Fibroblast of villous mesenchyme (primary cell): ENCODE measurements at places on chromosomes 13 and 19. TPM values are rescaled to one million over a fixed set of nuclear protein-coding genes. Genes with fewer than 3 reads are reported as not detected.
A peak's percentile ranks its signal among the peaks of the same experiment; 100 is the strongest.

DNA sequence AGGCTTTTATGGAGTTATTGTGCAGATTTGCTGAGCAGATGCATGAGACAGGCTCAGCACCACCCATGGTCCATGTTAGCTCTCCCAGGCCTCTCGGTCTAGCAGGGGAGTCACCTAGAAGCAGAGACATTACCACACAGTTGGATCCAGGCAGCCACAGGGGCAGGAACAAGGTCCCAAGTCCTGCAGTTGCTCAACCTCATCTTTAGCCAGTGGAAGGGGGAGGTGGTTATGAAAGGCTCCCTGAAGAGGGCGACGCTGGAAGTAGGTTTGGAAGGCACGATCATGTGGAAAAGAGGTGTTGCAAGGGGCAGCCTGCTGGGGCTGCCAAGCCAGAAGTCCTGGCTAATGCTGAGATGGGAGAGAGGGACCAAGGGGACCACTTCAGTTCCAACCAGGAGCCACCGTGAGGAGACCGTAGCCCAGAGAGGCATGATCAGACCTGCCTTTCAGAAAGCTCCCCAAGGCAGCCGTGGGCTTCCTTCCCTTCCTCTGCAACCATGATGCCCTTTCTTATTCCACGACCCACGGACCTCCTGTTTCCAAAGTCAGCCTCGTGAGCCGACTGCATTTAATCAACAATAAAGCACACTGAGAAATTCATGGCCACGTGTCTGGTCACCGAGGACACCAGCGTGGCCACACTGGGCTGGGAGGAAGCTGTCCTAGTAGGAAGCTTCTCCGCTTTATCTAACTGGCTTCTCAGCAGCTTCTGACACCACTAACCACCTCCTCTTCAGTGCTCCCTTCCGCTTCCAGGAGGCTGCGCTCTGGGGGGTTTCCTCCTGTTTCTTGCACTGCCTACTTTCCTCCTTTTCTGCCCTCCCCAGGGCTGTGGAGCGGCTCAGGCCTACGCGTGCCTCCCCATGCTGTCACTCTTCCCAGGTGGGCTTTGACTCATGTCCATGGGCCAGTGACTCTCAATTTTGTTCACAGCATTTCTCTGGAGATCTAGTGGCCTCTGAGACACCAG is 2.6 kb downstream of the AP1M1 start:
- peak; percentile 81 for DNase-seq

DNA sequence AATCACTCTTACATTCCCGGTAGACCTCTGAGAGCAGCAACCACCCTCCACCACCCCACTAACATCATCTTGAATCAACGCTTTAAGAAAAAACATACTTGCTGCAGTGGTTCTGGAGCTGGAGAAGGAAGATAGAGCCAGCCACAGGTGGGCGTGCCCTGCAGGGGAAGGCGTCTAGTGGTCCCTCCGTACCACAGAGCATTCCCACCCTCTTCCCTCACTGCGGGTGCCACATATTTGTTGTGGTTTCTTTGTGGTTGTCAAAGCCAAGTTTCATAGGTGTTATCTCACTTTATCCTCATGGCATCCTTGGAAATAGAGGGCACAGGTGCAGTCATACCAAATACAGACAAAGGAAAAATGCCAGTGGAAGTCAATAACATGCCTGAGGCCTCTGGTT is 22.2 kb downstream of the COL4A2 start:
- no peak for DNase-seq

The ATP7B gene
- 1.6 and 5.6 TPM in 2 replicates for total RNA-seq

GRCh38 chr13:60838581-60838980 is 441.6 kb downstream of the TDRD3 start:
- no peak for DNase-seq

DNA sequence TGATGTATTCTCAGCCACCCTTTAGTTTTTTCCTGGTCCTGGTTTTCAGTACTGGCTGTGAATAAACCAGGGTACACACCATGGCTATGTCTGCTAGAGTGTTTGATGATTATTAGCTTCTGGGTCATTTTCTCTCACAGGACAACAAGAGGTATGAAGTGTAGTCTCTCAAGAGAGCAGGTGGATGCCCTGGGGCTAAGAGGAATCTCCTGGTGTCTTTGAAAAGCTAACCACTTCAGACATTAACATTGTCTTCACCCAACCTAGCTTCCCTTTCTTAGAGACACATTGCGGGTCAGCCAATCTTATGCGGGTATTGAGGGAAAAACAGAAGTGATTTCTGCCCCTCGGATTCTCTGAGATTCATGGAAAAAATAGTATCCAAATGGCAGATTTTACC is 1.6 kb downstream of the ZNF730 start:
- peak; percentile 0 for DNase-seq

DNA sequence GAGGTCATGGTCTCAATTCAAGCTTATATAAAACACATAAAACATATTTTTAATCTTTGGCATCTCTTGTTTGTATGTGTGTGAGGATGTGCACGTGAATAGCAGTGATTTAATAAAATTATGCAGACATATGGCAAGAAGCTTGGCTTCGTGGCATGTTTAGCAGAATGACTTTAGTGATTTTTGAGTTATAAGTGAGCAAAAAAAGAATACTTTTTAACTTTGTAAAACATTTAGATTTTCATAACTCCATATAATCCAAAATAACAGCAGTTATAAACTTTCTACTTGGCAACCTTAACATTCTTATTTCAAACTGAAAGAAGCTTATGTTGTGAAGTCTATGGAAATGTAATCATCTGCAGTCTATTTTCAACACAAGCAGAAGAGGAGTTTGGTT is 120.6 kb downstream of the SLITRK1 start:
- no peak for DNase-seq

The HPN gene
- total RNA-seq, result not detected in 2 replicates

The PCDH20 gene
- total RNA-seq, result under 0.01 and 0.43 TPM in 2 replicates

The PLEKHF1 gene
- 9.9 and 22.5 TPM in 2 replicates for total RNA-seq

GRCh38 chr13:99648927-99649326 is 147.7 kb downstream of the TM9SF2 start:
- no peak for DNase-seq

The BRSK1 gene
- 5.6 and 6.1 TPM in 2 replicates for total RNA-seq

The CRLF1 gene
- total RNA-seq, result not detected in 2 replicates

The CCNA1 gene
- total RNA-seq, result under 0.01 and 0.43 TPM in 2 replicates

The CCDC122 gene
- total RNA-seq, result 4.2 and 16.0 TPM in 2 replicates

DNA sequence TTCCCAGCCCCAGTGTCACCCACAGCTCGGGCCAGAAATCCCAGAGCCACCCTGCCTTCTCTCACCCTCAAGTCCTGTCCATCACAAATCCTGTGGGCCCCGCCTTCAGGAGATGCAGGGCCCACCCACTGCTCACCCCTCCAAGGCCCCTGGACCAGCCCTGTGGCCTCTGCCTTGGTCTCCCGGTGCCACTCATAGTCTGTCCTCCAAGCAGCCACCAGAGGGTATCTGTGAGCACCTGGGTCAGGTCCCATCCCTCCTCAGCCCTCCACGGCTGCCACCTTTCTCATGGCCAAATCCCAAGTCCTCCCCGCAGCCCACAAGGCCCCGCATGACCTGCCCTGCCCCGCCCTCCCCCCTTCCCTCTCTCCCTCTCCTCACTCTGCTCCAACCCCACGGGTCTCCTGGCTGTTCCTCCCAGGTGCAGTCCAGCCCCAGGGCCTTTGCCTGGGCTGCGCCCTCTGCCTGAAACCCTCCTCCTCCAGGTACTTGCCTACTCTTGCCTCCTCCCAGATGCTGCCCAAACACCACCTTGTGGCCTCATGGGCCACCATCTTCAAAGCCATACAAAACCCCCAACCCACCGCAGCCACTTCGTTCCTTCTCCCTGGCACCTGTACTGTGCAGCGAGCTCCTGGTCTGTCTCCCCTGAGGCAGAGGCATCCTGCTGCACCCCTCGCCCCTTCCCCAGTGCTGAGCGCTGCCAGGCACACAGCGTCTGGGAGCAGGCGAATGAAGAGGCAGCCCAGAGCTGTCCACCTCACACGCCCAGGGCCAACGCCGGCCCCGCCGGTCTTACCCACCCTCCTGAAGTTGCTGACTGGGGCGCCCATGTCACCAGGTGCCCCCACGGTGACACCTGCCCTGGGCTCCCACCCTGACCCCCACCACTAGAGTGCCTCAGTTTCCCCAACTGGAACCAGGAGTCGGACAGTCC is 13.2 kb upstream of the UQCR11 start:
- peak; percentile 5 for DNase-seq

The LENG9 gene
- total RNA-seq, result 5.2 and 7.1 TPM in 2 replicates

DNA sequence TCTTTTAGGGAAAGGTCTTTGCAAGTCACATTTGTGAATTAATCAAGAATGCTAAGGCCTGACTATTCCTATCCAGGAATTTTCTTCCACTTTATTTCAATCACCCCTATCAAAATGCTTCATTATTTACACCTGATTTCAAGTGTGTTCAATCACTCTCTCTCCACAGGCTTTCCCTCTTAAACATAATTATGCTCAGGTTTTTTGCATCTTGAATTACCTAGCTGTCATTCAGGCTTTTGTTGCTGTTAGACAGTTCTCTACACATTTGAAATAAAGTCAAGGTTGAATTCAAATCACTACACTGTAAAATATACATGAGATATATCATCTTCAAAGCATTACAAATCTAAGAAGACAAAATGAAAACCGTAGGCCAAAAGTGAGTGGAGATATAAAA is 941.3 kb upstream of the SLITRK1 start:
- DNase-seq, result no peak

The TEKTIP1 gene
- total RNA-seq, result not detected in 2 replicates

The KLF1 gene
- total RNA-seq, result not detected in 2 replicates

The RASGRP4 gene
- not detected in 2 replicates for total RNA-seq

GRCh38 chr19:21587117-21587461 is 81.7 kb downstream of the ZNF429 start:
- no peak for DNase-seq

The RNF113B gene
- not detected in 2 replicates for total RNA-seq

DNA sequence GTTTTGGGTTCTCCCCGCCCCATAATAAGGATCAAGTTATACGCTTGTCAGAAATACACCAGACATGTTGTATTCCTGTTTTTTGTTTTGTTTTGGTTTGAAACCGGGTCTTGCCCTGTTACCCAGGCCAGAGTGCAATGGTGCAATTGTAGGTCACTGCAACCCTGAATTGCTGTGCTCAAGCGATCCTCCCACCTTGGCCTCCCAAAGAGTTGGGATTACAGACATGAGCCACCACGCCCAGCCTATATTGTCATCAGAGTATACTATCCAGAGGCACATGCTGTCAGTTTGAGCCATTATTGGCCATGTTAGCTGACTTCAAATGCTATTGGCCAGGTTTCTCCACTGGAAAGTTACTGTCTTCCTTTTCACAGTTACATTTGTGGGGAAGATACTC is 9.8 kb downstream of the SAFB start:
- peak; percentile 51 for DNase-seq

DNA sequence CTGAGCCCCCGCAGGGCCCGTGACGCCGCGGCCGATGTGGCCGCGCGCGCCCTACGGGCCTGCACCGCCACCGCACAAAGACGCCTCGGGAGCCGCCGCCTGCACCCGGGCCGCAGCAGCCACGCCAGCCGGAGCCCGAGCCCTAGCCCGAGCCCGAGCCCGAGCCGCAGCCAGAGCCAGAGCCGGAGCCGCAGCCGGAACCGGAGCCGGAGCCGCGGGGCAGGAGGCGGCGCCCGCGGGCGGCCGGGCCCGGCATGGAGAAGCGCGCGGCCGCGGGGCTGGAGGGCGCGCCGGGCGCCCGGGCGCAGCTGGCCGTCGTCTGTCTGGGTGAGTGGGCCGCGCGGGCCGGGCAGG is 379 bp downstream of the LRP3 start:
- no peak for DNase-seq

DNA sequence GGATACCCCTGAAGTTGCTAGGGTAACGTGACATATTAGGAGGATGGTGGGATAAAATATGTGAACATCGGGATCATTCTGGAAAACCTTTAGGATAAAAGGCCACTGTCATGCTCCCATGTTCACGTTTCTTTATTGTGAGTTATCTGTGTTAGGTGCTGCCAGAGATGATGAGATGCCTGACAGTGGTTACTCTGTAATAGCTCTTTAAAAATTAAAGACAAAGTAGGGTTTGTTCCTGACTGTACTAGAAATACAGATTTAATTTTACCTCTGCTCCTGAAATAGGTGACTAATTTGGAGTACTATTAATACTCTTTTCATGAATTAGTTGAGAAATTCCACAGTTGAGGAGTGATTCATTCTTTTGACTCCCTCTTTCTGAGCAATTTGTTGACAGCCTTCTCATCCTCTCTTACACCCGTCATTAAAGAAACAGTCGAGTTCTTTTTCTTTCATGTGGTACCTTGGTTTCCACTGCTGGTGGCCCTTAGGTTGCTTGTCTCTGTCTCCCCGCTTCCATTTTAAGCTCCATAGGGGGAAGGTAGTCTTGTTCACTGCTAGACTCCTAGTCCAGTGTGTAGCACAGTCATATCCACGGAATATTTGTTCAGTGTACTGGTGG is 28.4 kb downstream of the SAE1 start:
- peak; percentile 34 for DNase-seq

DNA sequence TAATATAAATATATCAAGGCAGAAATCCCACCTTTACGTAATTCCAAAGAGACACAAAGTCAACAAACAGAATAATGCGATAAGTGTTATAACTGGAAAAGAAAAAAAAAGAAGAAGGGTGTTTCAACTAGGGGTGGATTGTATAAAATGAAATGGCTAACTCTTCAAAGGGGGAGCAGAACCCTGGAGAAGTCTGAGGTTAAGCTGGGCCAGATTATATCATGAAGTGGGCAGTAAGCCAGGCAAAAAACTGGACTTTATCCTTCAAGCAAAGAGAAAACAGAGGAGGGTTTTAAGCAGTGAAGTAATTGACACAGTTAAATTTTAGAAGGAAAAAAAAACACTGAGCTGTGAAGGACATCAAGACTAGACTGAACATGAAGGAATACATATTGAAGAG is 41.9 kb downstream of the TBC1D4 start:
- DNase-seq, result peak; percentile 22

- no peak for DNase-seq
Measured at GRCh38 chr19:17802137-17802858, 7.4 kb downstream of the B3GNT3 start.

- DNase-seq, result peak; percentile 34
Measured at GRCh38 chr19:2426611-2427428, 566 bp downstream of the TIMM13 start.

GRCh38 chr19:11674067-11674492 is 64.7 kb downstream of the ZNF823 start:
- DNase-seq, result no peak

The ZNF492 gene
- total RNA-seq, result 0.32 and 0.43 TPM in 2 replicates

- DNase-seq, result no peak
Measured at GRCh38 chr19:14030997-14031718, 404 bp upstream of the IL27RA start.

DNA sequence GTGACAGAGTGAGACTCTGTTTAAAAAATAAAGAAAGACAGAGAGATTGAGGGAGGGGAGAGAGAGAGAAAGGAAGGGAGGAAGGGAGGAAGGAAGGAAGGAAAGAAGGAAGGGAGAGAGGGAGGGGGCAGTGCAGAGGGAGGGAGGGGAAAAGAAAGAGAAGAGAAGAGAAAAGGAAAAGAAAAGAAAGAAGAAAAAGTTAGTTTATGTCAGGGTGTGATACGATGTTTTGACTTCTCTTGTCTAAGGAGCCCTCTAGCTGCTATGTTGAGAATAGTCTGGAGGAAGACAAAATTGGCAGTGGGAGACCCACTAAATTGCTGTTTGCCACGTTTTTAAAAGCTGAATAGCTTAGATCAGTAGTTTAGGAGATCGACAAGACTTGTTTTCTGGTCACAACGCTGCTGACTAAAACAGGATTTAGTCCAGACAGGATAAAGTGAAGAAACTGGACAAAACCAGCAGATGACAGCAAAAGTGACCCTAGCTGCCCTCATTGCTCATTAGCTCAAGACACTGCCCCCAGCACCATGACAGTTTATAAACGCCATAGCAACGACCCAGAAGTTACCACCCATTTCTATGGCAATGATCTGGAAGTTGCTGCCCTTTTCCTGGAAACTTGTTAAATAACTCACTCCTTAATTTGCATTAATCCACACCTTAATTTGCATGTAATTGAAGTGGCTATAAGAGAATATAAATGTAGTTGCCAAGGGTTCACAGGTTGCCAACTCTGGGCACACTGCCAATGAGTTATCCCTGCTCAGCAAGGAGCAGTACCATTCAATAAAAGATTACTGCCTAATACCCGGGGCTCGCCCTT is 11.1 kb downstream of the TEX101 start:
- peak; percentile 16 for DNase-seq
